Pons (tissue), 1 donor: ENCODE measurements at places on chromosomes 6 and 20.
A peak's percentile ranks its signal among the peaks of the same experiment; 100 is the strongest.

- DNase-seq: no peak
Observed at GRCh38 chr6:52514514-52514913, 62.3 kb downstream of the TRAM2 start.

GRCh38 chr6:72580281-72580940 lies 41.5 kb upstream of the KCNQ5 start:
- DNase-seq: peak; percentile 77

DNA sequence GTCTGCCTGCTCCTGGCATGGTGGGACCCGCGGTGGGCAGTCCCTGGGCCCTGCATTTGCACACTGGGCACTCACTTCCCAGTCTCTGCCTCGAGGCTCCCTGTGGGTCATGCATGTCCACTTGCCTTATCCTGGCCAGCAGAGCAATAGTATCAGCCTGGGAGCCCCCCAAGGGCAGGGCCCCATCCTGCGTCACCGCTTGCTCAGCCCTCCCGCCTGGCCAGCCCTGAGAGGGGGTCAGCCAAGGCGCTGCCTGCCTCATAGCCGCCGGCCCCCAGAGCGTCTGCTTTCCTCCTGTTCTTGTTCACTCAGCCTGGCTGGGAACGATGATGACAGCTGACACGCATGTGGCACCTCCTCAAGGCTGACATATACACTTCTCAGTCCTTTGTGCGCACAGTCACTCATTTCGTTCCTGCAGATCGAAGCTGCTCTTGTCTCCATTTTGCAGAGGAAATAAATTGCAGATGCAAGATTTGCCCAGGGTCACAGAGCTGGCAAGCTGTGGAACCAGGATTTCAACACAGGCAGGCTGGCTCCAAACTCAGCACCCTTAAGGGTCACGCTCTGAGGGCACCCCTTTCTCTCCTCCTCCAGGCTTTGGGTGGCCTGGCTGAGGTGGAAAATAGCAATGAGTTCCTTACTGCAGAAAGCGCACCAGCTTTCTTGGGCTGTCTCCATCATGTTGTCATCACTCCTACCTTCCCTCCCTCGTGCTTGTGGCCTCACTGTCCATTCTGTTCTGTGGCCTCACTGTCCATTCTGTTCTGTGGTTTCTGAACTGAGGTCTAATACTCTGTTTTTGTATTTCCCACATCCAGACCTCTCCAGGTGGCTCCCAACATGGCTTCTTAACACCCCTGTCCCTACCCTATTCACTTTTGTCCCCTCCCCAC lies 17.2 kb downstream of the KCNK17 start:
- no peak for DNase-seq

DNA sequence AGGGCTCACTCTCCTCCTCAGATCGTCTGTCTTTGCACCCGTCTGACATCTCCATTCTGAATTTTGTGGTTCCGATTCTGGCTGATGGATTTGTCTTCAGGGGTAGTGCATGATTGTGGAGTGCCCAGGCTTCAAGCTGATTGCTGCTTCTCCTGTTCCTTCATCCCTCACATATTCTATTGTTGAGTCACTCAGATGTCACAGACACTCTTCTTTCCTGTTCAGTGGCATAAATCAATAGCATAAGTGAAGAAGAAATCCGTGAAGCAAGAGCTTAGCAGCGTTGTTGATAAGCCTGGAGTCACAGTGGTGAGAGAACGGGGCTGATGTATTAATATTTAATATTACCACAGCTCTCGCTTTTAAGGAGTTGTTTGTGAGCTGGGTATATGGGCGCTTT lies 152.5 kb downstream of the MTHFD1L start:
- no peak for DNase-seq

- DNase-seq: no peak
Observed at GRCh38 chr6:149332602-149333265, 15.2 kb downstream of the TAB2 start.

DNA sequence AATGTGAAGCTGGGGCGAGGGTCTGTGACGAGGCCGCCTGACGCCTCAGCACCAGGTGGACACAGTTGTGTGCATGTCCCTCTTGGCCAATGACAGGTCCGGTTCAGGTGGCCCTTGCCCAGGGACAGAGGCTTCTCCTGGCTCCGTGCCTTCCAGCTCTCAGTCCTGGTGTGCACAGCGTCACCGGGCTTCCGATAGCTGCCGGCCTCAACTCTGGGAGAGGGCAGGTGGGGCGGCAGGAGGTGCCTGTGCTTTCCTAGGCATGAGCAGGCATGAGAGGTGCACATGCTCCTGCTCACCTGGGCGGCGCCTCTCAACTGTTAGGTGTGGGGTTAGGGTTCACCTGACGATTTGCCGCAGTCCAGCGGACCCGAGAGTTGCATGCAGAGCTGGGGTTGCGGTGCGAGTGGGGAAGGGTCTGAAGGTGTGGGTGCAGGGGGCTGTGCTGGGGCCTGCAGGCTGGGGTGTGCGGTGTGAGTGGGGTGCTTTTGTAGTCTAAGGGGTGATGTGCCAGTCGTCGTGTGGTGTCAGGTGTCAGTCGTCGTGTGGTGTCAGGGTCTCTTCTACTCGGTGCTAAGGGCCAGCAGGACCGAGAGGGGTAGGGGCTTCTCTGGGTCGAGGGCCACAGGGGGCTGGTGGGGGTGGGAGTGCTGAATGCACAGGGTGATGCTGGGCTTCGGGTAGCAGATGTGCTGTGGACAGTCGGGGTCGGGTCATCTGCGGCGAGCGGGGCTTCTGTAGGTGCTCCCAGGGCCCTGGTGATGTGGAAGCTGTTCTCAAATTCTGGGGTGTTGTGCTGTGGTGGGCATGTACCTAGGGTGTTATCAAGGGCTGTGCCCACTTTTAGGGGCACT lies 3.8 kb upstream of the SOX18 start:
- no peak for DNase-seq
